Testis (tissue), 5 donors: ENCODE measurements at places on chromosomes 2 and 18. TPM values are rescaled to one million over a fixed set of nuclear protein-coding genes. Genes with fewer than 3 reads are reported as not detected.

KDM3A gene
- 88.8 TPM for total RNA-seq

PSMA8 gene
- total RNA-seq, result 20.1 TPM

CCDC85A gene
- 3.9 TPM for total RNA-seq

CXCR4 gene
- total RNA-seq, result 9.5 TPM

MSTN gene
- total RNA-seq, result 0.19 TPM

VWA3B gene
- 81.6 TPM for total RNA-seq

FBXO36 gene
- total RNA-seq, result 7.1 TPM

REEP1 gene
- total RNA-seq, result 342 TPM

VPS54 gene
- 28.5 TPM for total RNA-seq

AQP12B gene
- not detected for total RNA-seq

MAP3K19 gene
- total RNA-seq, result 6.8 TPM

DNA sequence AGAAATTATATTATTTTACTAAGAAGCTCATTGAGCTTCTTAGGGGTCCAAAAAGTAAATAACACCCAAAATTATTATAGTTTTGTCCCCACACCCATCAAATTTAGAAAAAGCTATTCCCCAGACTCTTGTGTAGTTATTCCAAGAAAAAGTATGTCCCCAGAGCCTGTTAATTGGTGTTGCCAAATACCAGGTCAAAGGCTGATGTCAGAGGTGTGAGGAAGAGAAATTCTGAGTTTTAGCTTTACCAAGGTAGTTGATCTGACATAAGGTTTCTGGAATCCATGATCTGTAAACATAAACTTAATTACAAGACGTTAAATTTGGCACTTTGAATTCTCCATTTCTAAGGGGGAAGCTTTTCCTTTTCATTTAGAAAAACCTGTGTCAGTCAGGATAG, 29.3 kb upstream of the PSME4 start:
- DNase-seq, result no peak
- H3K27ac ChIP-seq, result no peak overlapping the region
- H3K27me3 ChIP-seq, result no peaks in the 10 kb centered on the region
- peaks cover 2% of the 10 kb centered on the region for H3K4me1 ChIP-seq
- H3K4me3 ChIP-seq, result no peak overlapping the region

DNA sequence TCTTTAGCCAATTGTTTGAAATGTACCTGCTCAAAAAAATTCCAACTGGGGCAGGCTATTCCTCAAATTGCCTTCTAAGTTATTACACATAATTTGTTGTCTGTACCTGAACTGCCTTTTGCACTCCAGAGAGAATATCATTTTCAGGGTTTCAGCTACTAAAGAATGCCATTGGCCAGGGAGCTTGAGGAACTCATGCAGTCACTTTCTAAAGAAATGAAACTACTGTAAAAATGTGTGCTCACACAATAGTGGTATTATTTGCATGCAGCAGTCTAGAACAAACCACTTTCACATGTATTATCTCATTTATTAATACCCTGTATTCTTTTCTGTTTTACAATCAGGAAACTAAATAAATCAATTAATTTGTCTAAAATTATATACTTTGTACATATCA, 152.2 kb downstream of the PID1 start:
- H3K4me1 ChIP-seq, result no peaks in the 10 kb centered on the region
- H3K36me3 ChIP-seq, result no peaks in the 10 kb centered on the region
- H3K27me3 ChIP-seq, result no peaks in the 10 kb centered on the region
- H3K27ac ChIP-seq, result no peak overlapping the region
- H3K4me3 ChIP-seq, result no peak overlapping the region

DNA sequence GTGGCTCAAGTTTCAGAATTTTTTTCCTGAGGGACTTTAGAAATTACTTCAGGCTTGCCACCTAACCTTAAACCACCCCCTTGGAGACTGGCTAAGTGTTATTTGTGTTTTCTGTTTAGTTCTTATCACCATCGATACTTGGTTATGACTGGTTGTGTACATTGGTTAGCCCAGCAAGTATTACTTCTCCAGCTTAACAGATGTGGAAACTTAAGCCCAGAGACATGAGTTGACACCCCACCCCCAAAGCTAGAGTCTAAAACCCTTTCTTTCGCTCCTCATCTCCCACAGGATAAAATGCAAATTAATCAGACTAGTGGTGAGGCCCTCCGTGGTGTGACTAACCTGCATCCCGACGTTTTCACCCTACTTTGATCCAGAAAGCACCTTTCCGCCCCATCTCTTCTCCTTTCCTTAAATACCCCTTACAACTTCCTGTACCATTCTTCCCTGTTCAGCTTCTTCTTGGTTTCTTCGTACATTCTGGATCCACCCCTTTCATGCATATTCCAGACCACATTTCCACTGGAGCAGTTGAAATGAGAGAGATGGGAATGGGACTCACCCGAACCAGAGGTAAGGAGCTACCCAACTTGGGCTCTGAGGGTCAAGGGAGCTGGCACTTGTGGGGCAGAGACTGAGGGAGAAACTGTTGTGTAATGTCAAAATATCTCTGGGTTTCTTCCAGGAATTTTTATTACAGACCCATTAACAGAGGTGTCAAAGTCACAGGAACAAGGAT, 819 bp upstream of the MAP3K2 start:
- peak overlapping the region; percentile 89 for H3K27ac ChIP-seq
- H3K4me1 ChIP-seq, result peaks cover 13% of the 10 kb centered on the region
- DNase-seq, result no peak
- H3K36me3 ChIP-seq, result no peaks in the 10 kb centered on the region
- peak overlapping the region; percentile 99 for H3K4me3 ChIP-seq

DNA sequence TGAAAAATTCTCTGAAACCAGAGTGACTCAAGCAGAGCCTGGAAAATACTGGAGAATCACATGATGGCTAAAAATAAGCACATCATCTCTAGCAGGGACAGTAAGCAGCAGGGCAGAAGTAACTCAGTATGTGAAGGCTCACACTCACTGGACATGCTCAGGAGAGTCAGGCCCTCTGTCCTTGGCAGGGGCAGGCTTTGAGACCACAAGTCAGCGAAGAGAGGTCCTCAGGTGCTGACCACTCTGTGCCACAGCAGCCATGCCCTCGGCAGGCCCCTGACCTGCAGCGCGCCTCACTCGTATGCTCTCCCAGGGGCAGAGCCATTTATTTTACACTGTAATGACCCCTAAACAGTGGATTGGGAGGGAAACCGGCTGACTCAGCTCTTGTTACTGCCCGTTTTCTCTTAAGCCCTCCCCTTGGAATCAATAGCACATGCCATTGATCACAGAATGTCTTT, 76.8 kb downstream of the MAPRE2 start:
- DNase-seq, result peak; percentile 40
- H3K27me3 ChIP-seq, result no peaks in the 10 kb centered on the region
- H3K4me3 ChIP-seq, result no peak overlapping the region

GRCh38 chr2:32833709-32834108, 113.0 kb upstream of the LTBP1 start:
- H3K4me3 ChIP-seq, result no peak overlapping the region
- H3K27ac ChIP-seq, result no peak overlapping the region
- no peaks in the 10 kb centered on the region for H3K36me3 ChIP-seq
- H3K27me3 ChIP-seq, result no peaks in the 10 kb centered on the region
- DNase-seq, result no peak
- H3K4me1 ChIP-seq, result no peaks in the 10 kb centered on the region

DNA sequence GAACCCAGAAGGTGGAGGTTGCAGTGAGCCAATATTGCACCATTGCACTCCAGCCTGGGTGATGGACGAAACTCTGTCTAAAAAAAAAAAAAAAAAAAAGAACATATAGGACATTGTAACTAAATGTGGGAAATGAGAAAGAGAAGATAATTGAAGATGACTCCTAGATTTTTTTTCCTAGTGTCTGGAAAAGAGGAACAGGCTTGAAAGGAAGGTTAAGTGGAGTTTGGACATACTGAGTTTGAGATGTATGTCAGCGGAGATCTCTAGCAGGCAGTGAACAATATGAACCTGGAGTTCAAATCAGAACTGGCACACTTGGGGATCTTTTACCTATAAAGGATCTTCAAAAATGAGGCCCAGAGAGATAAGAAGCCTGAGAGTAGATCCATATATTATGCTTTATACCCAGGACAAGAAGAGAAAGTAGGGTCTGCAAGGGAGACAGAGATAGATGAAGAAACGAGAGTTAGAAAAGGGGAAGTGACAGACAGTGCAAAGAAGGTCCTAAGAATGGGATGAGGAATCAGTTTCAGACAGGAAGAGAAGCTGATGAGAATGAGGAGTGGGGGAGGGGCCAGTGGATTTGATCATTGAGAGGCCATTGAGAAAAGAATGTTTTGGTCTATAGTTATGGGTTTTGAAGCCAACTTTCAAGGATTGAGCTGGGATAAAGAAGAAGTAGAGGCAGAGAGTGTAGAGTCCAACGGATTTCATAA, 46.9 kb upstream of the CD28 start:
- H3K4me1 ChIP-seq, result no peaks in the 10 kb centered on the region
- DNase-seq, result no peak
- no peaks in the 10 kb centered on the region for H3K27me3 ChIP-seq
- no peak overlapping the region for H3K4me3 ChIP-seq
- no peaks in the 10 kb centered on the region for H3K36me3 ChIP-seq

GRCh38 chr2:84212611-84213314, 246.3 kb downstream of the SUCLG1 start:
- no peak for DNase-seq
- no peaks in the 10 kb centered on the region for H3K4me1 ChIP-seq
- H3K27ac ChIP-seq, result no peak overlapping the region

- H3K4me3 ChIP-seq, result no peak overlapping the region
- H3K27me3 ChIP-seq, result no peaks in the 10 kb centered on the region
- peaks cover 4% of the 10 kb centered on the region for H3K4me1 ChIP-seq
- H3K27ac ChIP-seq, result no peak overlapping the region
These were observed 89.1 kb downstream of the POLR1A start for GRCh38 chr2:86016581-86016980.

- H3K27me3 ChIP-seq, result no peaks in the 10 kb centered on the region
- H3K27ac ChIP-seq, result no peak overlapping the region
- no peaks in the 10 kb centered on the region for H3K36me3 ChIP-seq
- H3K4me1 ChIP-seq, result peaks cover 10% of the 10 kb centered on the region
These were observed 38.9 kb downstream of the FASTKD2 start for GRCh38 chr2:206804326-206804725.

DNA sequence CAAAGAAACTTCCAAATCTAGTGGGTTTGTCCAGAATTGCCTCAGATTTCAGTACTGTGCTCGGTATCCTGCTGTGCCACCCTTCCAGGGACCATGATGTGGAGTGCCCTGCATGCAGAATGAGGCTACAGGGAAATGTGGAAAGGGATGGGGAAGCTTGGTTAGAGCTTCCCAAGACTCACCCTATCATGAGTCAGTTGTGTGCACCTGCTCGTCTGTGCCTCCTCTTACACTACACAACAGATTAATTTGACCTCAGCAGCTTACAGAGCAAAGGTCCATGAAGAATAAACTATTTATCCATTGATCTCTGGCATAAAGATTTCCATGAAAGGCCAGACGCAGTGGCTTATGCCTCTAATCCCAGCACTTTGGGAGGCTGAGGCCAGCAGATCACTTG, 21.3 kb upstream of the NCK2 start:
- H3K27ac ChIP-seq, result no peak overlapping the region
- no peak for DNase-seq
- H3K4me3 ChIP-seq, result no peak overlapping the region
- H3K27me3 ChIP-seq, result no peaks in the 10 kb centered on the region
- H3K4me1 ChIP-seq, result no peaks in the 10 kb centered on the region
- no peaks in the 10 kb centered on the region for H3K36me3 ChIP-seq

- H3K27ac ChIP-seq, result no peak overlapping the region
- no peak overlapping the region for H3K4me3 ChIP-seq
These were observed 13.6 kb upstream of the RAB10 start for GRCh38 chr2:26020231-26020640.

DNA sequence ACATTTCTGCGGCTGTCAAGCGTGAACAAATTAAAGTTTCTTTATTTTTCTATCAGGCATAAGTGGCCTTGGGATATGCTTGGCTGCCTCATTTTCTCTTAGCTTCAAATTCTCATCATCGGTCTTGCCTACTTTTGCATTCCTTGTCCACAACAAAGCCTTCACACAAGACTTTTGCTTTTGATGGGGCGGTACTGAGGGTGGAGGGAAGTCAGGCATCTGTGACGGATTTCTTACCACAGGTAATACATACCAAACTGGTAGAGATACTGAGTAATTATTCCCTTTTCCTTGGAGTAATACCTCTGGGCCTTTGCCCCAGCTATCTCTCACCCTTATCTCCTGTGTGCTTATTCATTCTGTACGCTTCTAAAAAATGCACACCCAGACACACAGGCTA, 468.3 kb upstream of the RGPD4 start:
- no peaks in the 10 kb centered on the region for H3K4me1 ChIP-seq
- H3K27ac ChIP-seq, result no peak overlapping the region
- H3K36me3 ChIP-seq, result no peaks in the 10 kb centered on the region
- no peak overlapping the region for H3K4me3 ChIP-seq
- no peaks in the 10 kb centered on the region for H3K27me3 ChIP-seq

- no peaks in the 10 kb centered on the region for H3K36me3 ChIP-seq
- no peaks in the 10 kb centered on the region for H3K27me3 ChIP-seq
- DNase-seq, result no peak
- H3K27ac ChIP-seq, result no peak overlapping the region
- no peaks in the 10 kb centered on the region for H3K4me1 ChIP-seq
- no peak overlapping the region for H3K4me3 ChIP-seq
These were observed 647.3 kb downstream of the SOCS6 start for GRCh38 chr18:70936160-70936559.

GRCh38 chr2:211416373-211416772, 860.0 kb downstream of the CPS1 start:
- DNase-seq, result no peak
- no peak overlapping the region for H3K4me3 ChIP-seq
- H3K4me1 ChIP-seq, result no peaks in the 10 kb centered on the region
- no peaks in the 10 kb centered on the region for H3K27me3 ChIP-seq
- H3K36me3 ChIP-seq, result no peaks in the 10 kb centered on the region
- no peak overlapping the region for H3K27ac ChIP-seq

DNA sequence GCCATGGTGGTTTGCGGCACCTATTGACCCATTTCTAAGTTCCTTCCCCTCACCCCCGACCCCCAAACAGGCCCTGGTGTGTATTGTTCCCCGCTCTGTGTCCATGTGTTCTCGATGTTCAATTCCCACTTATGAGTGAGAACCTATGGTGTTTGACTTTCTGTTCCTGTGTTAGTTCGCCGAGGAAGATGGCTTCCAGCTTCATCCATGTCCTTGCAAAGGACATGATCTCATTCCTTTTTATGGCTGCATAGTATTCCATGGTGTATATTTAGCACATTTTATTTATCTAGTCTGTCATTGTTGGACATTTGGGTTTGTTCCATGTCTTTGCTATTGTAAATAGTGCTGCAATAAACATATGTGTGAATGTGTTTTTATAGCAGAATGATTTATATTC, 183.6 kb downstream of the GBX2 start:
- H3K4me3 ChIP-seq, result no peak overlapping the region
- H3K27ac ChIP-seq, result no peak overlapping the region
- no peaks in the 10 kb centered on the region for H3K27me3 ChIP-seq
- H3K4me1 ChIP-seq, result no peaks in the 10 kb centered on the region
- DNase-seq, result no peak
- H3K36me3 ChIP-seq, result no peaks in the 10 kb centered on the region

GRCh38 chr2:9707611-9708160, 76.9 kb upstream of the YWHAQ start:
- no peak overlapping the region for H3K4me3 ChIP-seq
- no peak for DNase-seq
- H3K4me1 ChIP-seq, result no peaks in the 10 kb centered on the region
- H3K36me3 ChIP-seq, result no peaks in the 10 kb centered on the region
- H3K27me3 ChIP-seq, result no peaks in the 10 kb centered on the region
